NB4 (cell line): ENCODE measurements at places on chromosomes 5 and 9.

DNA sequence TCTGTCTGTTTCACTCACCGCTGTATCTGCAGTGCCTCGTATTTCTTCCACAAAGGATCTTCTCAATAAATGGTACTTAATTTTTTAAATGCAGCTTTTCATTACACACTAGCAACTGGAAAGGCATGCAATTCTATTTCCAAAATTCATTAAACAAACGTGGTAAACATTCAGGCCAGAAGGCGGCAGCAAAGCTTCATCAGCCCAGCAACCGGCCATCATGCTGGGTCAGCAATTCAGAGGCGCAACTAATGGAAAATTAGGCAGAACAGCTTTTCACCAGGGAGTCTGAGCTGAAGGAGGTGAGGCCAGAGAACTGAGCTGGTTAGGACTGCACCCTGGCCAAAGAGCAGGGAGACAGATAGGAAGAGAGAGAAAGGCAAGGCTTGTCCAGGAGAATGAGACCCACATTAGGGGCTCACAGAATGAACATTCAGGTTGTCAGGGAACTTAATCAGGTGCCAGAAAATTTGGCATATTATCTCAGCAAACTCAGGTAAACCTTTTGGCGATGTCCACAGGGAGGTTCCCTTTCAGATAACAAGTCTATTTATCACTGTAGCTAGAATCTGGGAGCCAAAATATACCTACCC is 17.7 kb upstream of the RNF180 start:
- peak; percentile 43 for DNase-seq

GRCh38 chr9:136517950-136518349 is 27.9 kb downstream of the NOTCH1 start:
- DNase-seq: no peak

DNA sequence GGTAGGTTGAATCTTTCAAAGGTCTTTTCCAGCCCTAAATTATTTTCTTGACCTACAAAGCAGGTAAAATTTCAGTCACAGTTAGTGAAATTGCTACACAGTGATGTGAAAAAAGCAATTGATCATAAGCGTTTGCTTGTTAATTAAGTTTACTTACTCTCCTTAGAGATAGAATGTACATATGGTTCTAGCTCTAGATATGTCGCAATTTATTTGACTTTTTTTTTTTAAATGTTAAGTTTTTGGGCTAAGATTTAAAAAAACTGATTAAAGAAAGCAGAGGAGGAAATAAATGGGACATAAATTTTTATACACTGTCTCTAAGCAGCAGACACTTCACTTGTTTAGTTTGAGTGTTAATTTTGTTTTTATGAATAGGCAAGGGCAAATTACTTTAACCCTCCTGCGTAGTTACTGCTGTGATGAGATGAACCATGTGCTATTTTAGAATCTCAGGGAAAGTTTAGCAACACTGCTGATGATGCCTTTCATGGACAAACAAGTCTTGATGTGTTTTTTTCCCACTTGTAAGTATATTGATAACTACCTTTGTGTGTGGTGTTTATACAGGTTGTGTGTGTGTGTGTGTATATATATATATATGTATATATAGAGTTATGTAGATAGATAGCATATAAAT is 38.3 kb upstream of the FAM120AOS start:
- no peak for DNase-seq

DNA sequence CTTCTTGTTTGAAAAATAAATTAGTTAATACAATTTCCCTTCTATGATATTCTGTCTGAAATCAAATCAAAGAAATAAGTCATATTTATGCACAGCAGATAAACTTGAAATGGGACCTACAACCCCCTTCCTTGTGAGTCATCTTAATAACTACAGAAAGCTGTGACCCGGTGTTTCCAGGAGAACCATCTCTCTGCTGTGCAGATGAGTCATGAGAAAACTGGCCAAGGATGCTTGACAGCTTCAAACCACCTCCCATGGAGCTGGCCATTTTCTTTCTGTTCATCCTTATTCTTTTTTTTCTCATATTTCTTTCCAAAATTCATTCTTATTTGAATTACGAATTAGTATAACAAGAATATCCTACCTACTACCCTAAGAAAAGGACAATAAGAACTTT is 43.4 kb upstream of the NR4A3 start:
- DNase-seq: peak; percentile 3
